ENCODE measurements at places on chromosomes 3 and 15.
A peak's percentile ranks its signal among the peaks of the same experiment; 100 is the strongest.

- DNase-seq: no peak
Observed at GRCh38 chr3:79517766-79518413, 249.9 kb downstream of the ROBO1 start.

- no peak for DNase-seq
Observed at GRCh38 chr15:45064386-45064785, 41.4 kb downstream of the SORD start.

- DNase-seq: peak; percentile 55
Observed at GRCh38 chr15:89776274-89777072, at the start of gene MESP2. Gene MESP2 (plus strand): TSS chr15:89776332. CDS start chr15:89776358, 26 bp downstream.

DNA sequence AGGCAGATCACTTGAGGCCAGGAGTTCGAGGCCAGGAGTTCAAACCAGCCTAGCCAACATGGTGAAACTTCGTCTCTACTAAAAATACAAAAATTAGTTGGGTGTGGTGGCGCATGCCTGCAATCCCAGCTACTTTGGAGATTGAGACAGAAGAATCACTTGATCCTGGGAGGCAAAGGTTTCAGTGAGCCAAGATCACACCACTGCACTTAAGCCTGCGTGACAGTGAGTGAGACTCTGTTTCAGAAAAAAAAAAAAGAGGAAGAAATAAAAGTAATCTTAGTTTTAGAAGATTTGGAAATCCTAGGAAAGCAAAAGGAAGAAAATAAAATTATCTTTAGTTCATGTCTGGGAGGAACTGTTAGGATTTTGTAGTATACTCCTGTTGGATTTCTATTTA lies 77.2 kb downstream of the IL12A start:
- DNase-seq: peak; percentile 52

DNA sequence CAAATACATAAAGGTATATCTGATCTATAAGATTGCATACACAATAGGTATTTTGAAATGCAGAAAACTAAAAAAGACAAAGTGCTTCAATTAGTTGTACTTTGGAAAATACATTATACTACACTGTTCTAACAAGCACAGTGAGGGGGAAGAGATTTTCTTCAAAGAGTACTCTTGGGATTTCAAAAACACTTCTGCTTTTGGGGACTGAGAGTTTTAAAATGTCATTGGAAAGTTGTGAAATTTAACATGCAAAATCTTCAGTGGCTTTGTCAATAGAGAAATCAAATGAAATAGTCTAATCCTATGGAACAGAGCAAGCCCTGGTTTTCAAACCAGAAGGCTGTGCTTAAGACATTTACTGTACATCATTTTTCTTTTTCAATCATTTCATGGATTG lies 322.2 kb upstream of the SEMA6D start:
- peak; percentile 34 for DNase-seq

DNA sequence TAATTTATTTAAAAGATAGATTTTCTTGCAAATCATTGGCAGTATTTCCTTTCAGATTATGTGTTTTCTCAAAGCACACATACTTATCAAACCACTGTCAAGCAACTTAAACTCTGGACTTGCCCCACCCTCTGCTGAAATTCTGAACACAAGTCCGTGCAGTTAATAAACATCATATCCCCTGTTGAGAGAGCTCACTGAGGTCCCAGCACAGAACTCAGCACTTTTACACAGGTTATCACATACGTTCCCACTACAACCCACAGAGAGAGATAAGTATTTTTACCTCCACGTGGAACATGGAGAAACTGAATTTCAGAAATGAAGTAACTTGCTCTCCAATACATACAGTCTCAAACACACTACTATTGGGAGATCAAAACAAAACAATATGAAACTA lies 267.6 kb upstream of the IGF1R start:
- DNase-seq: no peak

- DNase-seq: no peak
Observed at GRCh38 chr15:69402816-69403215, 11.3 kb upstream of the KIF23 start.

- no peak for DNase-seq
Observed at GRCh38 chr15:34889476-34889875, 80.1 kb downstream of the AQR start.

DNA sequence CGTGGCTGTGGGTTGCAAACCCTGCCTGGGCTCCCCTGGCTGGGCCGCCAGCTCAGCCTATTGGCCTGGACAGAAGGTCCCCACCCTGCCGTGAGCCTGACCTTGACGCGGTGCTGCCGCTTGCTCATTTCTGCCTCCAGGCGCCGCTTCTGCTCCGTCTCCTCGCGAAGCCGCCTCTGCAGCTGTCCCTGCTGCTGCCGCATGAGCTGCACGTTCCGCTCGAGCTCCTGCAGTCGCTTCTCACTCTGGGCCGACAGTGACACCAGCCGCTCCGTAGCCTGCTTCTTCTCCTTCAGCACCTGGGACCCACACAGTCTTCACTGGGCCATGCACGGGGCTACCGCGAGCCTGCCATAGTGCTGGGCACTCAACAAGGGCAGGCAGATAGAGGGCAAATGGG lies 21.7 kb downstream of the KIF7 start:
- no peak for DNase-seq

DNA sequence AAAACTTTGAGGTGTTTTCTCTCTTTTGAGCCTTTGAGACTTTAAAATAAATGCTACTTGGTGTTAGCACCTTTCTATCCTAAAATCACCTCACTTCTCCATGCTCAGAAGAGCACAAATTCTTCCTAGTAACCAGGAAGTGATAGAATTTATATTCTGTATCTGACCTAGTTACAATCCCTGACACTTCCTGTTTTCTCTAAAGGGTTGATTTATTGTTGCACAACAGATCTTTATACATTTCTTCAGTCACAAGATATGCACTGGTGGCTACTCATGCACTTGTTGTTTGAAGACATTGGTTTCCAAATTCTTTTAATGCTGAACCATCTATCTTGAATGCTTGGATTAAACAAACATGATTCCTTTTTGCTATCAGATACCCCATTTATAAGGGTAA lies 47.2 kb upstream of the CNTN3 start:
- DNase-seq: peak; percentile 71

DNA sequence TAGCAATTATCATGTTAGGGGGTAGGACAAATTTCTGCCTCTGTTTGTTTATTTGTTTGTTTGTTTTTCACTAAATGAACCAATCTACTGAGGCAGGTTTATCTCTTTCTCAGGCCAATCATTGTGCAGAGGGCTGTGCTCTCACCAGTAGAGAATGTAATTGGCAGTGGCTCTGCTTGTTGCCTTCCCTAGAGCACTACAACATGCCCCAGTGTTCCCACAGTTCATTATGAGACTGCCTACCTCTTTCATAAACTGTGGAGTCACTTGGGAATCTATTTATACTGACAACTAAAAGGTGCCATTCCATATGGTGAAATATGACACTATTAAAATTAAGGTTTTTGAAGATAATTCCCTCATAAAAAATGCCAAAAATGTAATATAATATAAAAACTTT lies 196.3 kb upstream of the ALCAM start:
- no peak for DNase-seq

DNA sequence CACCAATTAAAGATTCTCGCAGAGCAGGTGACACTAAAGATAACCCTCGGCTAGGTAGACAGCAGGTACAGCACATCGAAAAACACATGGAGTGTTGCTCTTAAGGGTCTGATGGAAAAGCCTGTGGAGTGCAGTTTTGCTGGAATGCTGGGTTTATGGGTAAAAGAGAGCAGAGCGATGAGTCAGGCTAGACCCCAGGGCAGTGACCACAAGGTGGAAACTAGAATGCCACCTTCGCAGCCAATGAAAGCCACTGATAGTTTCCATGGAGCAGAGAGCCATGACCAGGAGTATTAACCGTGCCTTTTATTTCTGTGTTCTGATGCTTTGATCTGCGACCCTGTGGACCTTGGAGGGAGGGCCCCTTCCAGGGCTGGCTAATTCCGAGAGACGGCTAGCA lies 149.8 kb downstream of the GABRB3 start:
- DNase-seq: no peak

DNA sequence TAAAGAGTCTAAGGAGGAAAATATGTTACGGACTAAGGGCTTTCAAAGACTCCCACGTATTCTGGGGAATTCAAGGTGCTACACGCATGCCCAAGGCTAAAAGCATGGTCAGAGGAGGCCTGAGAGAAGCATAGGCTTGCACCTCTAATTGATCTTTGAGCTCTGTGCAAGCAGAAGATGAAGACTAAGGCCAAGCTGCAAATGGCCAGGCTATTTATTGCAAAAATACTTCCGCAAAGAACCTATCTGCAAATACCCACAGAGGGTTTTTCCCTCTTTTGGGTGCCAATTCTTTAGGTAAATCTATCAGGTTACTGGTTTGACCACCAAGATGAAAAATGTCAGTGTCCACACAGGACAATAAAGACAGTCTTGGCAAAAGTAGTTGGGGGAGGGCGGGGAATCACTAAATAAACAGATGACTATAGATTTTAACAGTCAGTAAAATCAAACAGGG lies 119.5 kb downstream of the STAG1 start:
- DNase-seq: no peak

DNA sequence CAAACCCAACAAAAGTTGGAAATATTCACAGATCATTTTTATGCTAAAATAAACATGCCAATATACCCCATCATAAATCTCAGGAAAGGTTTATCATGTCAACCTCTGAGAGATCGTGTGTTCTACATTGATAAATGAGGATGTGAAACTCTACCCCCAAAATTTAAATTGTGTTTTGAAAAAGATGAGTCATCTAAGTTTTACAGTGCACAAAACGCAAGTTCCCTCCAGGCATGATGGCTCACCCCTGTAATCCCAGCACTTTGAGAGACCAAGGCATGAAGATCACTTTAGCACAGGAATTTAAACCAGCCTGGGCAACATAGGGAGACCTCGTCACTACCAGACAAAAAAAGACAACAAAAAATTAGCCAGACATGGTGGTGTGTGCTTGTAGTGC lies 1487.0 kb upstream of the GBE1 start:
- peak; percentile 81 for DNase-seq

- no peak for DNase-seq
Observed at GRCh38 chr3:53837331-53837730, 8.9 kb downstream of the CHDH start.

DNA sequence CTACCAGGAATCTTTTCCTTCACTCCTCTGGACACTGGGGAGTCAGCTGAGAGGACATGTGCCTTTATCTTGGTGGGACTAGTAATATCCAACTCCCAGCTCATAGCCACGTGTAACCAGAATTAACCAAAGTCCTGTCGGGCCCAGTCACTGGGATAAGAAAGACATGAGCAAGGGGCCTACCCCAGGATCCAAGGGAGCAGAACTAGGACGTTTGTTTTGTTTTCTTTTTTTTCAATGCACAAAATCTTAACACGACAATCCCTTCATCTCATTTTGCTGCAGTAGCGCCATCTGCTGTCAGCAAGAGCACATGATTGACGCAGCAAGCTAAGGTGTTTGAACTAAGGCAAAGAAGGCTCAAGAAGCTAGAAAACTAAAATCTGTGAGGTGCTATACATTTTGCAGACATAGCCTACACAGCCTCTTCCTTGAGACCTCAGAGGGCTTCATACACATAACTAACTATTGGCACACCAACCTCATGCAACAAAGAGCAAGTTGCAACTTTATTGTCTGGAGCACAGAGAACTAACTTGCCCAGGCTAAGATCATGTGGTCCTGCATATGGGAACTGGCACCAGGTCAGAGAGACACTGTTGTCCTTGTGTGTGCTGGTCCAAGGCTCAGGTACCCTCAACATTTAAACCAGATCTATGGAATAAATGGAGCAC lies 43.6 kb downstream of the RLBP1 start:
- peak; percentile 40 for DNase-seq

DNA sequence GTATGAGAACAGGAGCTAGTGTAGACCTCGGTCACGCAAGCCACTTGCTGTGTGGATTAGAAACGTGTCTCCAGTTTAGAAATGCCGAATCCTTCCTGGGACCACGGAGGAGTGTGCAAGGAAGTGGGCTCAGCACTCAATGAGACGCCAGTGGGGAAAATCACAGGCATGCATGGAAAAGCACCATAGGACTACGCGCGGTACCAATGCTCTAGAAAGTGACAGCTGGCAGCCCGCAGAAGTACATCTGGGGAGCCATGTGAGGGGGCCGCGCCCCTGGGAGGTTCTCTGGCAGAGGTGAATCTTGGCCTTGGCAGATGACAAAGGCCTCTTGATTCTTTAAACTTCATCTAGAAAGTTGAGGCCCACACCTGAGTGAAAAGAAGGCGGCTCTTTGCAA lies 99.3 kb downstream of the LRRK1 start:
- DNase-seq: no peak

DNA sequence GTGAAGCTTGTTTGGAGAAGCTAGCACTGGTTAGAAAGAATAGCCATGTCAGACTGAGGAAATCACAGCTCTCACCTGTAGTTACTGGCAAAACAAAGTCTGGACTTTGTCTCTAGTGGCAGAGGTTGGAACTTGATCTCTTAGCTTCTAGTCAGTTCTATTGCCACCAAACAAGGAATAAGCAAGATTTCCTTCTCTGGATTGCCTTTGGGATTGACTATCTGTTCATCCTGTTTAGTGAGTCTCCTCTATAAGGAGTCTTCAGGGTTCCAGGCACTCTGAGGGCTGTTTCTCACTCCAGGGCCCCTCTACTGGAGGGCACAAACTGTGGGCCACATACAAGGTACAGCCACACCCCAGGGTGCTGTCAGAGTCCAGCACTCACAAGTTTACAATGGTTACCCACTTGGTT lies 426.6 kb upstream of the THBS1 start:
- no peak for DNase-seq

- DNase-seq: no peak
Observed at GRCh38 chr3:149214702-149215101, 6.9 kb downstream of the CP start.

- DNase-seq: no peak
Observed at GRCh38 chr3:25661694-25662437, 2.8 kb downstream of the TOP2B start.

DNA sequence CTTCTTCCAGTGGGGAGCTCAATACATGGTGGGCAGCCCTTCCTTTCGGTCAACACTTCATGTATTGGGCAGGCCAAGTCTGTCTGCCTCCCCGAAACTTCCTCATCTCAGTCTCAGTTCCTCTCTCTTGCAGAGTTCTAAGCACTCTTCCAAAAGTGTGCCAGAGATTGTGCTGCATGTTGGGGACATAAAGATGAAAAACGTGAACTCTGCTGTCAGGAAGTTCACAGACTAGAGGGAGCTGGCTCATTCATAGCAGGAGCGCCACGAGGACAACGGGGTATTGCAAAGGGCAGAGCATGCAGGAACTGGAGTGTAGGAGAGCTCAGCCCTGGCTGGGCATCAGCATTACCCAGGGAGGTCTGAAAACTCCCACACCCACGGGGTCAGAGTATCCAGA lies 15.3 kb upstream of the EPHB3 start:
- peak; percentile 97 for DNase-seq

DNA sequence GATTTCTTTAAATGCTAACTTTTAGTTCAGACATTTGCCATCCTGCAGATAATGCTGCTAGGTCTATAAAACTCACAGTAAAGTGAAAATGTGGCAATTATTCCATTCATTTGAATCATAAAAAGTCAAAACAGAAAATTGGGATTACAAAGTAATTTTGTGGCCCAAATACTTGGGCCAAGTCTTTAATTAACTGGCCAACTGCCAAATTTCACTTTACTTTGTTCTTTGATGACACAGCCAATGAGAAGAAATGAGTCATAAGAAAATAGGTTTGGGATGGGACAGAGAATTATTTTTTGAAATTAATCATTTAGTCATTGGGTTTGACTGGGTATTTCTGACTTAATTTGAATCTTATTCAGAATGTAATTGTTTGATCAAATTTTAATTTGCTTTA lies 89.8 kb upstream of the SLC2A2 start:
- DNase-seq: no peak

- peak; percentile 7 for DNase-seq
Observed at GRCh38 chr3:130384476-130385025, 39.1 kb downstream of the COL6A5 start.

- DNase-seq: no peak
Observed at GRCh38 chr15:39285071-39285470, 295.8 kb upstream of the THBS1 start.

- DNase-seq: no peak
Observed at GRCh38 chr3:139198186-139198585, 145.6 kb upstream of the MRPS22 start.

Measured in MV-4-11 (cell line).